ENCODE measurements at places on chromosomes 5 and 9.

DNA sequence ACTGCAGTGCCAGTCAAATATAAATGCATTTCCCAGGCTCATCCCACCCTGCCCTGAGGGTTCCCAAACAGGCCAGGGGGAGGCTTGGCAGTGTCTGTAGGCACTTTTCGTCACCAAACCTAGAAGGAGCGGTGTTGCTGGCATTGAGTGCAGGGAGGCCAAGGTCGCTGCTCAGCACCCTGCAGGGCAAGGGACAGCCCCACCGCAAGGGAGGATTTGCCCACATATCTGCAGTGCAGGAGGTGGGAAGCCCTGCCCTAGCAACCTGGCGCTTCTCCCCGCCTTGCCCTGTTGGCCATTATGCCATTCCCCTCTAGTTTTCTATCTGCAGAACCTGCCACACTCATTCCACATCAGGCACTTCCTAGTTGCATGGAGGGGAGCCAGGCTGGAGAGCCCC is 327.8 kb upstream of the ADCY2 start:
- DNase-seq = no peak

GRCh38 chr9:130689937-130690700 is 3.5 kb upstream of the EXOSC2 start:
- DNase-seq = peak; percentile 74

GRCh38 chr9:111806259-111806658 is 11.5 kb upstream of the SHOC1 start:
- DNase-seq = no peak

DNA sequence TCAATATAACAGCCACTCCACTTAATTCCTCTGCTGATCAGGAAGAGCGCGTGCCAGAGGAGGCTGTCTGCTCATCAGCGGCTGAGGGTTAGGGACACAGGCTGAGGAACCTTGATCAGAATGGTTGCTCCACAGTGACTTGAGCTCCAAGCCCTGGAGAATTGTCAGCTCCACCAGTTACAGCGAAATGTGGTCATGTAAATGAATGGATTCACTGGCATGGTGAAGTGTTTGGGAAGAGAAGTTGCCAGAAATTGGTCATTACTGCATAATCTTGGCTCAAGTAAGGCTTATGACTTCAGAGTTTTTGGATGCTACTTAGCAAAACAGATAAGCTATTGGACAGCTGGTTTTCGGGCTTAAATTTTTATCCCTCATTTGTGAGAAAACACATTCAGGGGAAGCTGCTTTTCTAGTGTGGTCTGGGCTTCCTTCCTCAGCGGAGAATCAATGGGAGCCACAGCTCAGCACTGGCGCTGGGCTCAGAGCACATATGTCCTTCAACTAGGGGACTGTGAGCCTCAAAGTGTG is 65.0 kb downstream of the PRRT1B start:
- no peak for DNase-seq

GRCh38 chr5:77333036-77333435 is 122.6 kb downstream of the PDE8B start:
- no peak for DNase-seq

DNA sequence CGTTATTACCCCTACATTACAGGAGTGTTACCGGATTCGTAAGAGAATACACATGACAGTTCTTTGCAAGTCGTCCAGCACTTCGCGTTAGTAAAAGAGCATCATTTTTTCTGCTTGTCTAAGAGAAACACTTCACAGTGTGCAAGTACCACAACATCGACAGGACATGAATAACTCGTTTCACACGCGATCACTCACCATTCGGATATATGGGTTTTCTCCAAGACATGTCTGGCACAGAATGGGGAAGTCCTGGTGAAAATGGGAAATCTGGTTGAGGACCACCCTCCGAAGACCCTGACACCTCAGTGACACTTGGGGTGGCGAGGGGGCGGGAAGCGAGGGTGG is 642 bp downstream of the RBM22 start:
- no peak for DNase-seq

DNA sequence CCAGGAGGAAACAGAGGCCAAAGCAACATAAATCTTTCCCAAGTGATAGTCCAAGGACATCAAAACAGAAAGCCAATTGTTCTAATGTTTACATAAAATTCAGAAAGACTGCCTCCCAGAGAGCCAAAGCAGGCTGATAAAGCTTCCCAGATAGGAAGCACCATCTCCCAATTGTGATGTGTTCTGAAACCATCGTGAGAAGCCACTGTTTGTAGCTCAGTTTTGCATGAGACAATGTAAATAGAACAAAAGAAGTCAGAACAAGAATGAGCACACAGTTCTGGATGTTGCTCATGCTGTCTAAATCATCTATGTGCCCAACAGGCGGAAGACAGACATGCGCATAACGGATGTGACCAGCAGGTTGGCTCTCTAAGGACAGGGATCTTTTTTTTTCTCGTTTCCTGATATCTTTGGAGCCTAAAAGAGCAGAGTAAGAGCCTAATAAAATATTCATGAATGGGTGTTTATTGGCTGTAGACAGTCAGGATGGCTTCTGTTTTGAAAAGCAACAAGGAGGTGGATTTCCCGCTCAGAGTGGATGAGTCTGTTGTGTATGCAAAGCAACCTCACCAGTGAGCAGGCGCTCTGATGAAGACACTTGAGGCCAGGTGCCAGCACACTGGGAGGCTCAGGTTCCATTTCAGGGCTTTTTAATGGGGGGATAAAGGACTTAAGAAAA is 113.6 kb downstream of the GNA14 start:
- DNase-seq = no peak

DNA sequence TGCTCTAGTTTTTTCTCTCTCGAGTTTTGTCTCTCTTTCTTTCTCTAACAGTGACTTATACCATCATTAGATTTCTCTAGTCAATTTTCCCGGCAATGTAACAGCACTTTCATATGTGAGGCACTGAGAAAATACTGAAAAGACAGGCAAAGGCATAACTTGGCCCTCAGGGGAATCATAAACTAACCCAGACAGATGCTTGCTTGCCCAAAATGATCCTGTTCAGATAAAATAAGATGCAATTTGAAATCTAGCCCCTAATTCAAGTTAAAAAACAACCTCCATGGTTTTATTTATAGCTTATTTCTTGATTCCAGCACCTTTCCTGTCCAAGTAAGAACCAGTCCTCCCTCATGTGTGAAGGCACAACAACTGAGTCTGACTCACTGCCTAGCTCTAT is 294.6 kb downstream of the GAS1 start:
- DNase-seq = no peak

GRCh38 chr5:154278186-154278585 is 87.7 kb downstream of the GALNT10 start:
- DNase-seq = no peak

GRCh38 chr5:116675626-116675910 is 100.9 kb upstream of the SEMA6A start:
- DNase-seq = no peak

DNA sequence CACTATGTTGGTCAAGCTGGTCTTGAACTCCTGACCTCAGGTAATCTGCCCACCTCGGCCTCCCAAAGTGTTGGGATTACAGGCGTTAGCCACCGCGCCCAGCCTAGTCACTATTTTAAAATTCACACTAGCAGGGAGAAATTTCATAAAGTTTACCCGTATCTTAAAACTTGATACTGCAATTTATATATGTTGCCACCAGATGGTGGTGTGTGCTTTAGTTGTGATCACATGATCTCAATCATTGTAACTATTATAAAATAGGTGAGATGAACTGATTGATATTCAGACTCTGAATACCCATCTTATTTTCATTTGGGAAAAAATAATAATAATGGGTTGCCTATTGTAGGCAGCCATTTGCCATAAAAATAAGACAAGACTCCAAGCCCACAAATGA is 1330.4 kb upstream of the WWC1 start:
- DNase-seq = no peak

DNA sequence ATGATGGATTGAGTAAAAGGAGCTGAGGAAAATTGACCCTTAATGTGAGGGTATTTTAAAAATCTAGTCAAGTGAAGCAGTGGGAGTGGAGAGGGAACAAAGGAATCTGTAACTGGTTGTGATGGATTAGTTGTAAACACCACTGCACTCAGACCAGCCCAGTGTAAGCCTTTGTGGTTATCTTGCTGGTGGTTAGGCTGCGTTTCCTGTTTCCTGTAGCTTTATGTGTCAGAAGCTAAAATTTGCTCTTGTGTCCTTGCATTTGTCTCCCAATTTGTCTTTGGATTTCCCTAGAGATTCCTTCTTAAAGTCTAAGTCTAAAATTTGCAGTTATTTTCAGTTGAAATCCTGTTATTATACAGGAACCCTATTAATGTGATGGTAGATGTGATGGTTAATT is 6.3 kb downstream of the IFNA21 start:
- no peak for DNase-seq

DNA sequence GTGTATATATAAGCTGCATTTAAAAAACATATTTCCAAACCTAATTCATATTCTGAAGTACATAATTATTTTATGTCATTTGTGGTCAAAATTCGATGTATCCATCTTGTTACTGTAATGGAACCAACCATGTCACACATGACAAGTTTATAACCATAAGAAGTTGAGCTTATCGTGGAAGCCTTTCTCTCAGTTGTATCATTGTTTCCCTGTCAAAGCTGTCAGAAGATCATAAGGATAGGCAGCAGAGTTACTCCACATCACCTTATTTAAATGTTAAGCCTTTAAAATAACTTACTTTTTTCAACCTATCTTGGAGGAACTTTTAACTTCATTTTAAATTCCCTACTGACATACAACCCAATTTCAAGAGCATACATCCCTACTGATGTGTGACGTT is 841.5 kb downstream of the PTPRD start:
- no peak for DNase-seq

DNA sequence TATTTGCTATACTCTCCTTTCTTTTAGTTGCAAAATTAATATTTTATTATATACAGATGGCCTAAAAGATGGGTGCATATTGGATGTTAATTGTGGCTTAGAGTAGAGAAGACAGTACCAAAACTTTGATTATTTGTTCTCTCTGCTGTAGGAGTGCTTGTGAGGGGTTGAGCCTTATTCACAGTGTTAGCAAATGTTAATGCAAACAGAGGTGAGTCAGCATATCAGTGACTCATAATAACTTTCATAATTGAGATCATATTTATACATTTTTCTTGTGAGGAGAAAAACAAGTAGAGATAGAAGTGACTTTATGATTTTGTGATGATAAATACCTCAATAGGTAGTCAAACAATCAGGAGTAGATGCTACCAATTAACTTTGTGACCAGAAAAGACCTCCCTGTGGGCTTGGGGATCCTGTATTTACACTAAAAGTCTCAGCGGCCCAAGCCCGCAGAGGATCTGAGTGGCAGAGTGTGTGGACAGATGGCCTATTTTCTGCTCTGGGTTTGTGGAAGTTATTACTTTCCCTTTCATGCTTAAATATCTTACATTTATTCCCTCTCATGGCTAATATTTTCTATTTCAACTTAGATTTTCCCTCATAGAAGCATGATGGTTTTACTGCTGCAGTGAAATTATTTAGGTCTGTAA is 226.5 kb downstream of the TAF11L14 start:
- DNase-seq = no peak

DNA sequence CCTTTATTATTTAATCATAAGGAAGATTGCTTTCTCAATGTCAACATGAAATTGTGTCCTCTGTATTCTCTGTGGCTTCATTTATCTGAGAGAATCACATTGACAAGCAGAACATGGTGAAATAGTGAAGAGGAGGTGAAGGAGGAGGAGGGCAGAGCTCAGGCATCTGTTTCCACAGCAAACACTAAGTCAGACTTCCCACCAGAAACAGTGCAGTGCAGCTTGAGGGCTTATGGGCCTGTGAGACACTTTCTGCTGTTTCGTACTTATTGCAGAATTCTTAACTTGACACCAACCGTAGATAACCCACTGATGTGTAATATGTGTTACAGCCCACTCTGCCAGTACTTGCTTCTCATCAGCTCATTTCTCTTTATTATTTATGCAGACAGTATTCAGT is 386.3 kb downstream of the DIRAS2 start:
- DNase-seq = no peak

GRCh38 chr5:90071066-90071465 is 338.5 kb downstream of the CETN3 start:
- no peak for DNase-seq

- peak; percentile 14 for DNase-seq
These were observed 597 bp downstream of the SLC31A1 start for GRCh38 chr9:113221800-113222481.

DNA sequence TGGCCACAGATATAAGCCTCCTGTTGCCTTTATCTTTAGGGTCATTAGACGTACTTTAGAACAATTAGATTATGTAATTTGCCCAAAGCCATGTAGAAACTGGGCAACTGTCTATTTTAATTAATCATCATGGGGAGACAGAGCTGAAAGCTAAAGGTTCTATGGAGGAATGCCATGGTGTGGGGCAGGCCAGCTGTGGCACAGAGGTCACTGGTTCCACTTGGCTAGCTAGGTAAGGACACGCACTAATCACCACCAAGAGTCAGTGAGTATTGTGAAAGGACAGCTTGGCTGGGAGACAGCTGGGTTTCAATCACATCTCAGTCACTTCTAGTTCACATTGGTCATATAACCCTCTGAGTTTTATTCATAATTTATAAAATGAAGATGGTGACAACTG is 81.7 kb downstream of the HMHB1 start:
- DNase-seq = no peak

DNA sequence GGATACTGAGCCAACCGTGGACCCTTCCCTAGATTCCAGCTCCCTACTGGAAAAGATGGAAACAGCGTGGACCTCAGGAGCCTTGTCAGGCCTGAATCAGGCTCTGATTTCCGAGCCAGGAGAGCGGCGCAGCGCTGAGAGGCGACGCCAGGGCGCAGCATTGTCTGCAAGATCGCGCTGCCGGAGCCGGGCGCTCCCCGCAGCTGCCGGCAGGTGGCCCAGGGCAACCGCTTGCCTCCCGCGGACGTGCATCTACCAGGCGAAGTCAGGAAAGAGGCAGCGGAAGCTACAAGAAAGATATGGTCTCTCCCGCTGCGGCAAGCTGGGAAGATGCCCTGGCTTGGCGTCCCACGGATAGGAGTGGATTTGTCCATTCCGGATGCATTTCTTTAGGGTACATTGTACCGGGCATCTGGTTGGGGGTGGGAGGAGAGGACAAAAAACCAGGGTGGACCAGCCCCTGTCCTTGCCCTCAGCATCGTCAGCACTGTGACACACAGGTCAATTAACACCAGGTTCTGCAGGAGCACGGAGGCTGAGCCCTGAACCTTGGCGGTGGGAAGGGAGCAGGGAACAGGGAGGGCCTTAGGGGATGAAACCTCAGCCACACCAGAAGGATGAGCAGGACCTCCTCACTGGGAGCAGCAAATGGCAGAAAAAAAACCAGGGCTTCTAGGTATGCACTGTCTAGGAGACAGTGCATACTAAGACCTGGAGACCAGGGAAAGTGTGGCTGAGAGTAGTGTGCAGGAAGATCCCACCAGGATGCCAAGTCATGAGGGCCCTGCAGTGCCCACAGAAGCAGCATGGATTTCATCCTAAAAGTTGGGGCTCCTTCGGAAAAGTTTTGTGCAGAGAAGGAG is 55.9 kb downstream of the SFXN1 start:
- DNase-seq = peak; percentile 93

GRCh38 chr5:54841481-54841880 is 143.9 kb downstream of the ESM1 start:
- no peak for DNase-seq
